ENCODE measurements at places on chromosomes 1 and 21.

GRCh38 chr1:59150577-59151386, 146.1 kb upstream of the FGGY start:
- peaks cover 27% of the 10 kb centered on the region for H3K4me1 ChIP-seq
- no peak overlapping the region for H3K4me3 ChIP-seq
- H3K27ac ChIP-seq = no peak overlapping the region
- H3K36me3 ChIP-seq = peaks cover 2% of the 10 kb centered on the region
- DNase-seq = peak; percentile 25
- H3K27me3 ChIP-seq = no peaks in the 10 kb centered on the region

GRCh38 chr1:199123615-199124014, 484.8 kb downstream of the PTPRC start:
- H3K27me3 ChIP-seq = no peaks in the 10 kb centered on the region
- H3K4me3 ChIP-seq = no peak overlapping the region
- peaks cover 20% of the 10 kb centered on the region for H3K4me1 ChIP-seq
- DNase-seq = no peak

GRCh38 chr1:233523047-233523446, 90.9 kb upstream of the KCNK1 start:
- no peak overlapping the region for H3K27ac ChIP-seq
- H3K4me1 ChIP-seq = no peaks in the 10 kb centered on the region
- H3K36me3 ChIP-seq = no peaks in the 10 kb centered on the region

DNA sequence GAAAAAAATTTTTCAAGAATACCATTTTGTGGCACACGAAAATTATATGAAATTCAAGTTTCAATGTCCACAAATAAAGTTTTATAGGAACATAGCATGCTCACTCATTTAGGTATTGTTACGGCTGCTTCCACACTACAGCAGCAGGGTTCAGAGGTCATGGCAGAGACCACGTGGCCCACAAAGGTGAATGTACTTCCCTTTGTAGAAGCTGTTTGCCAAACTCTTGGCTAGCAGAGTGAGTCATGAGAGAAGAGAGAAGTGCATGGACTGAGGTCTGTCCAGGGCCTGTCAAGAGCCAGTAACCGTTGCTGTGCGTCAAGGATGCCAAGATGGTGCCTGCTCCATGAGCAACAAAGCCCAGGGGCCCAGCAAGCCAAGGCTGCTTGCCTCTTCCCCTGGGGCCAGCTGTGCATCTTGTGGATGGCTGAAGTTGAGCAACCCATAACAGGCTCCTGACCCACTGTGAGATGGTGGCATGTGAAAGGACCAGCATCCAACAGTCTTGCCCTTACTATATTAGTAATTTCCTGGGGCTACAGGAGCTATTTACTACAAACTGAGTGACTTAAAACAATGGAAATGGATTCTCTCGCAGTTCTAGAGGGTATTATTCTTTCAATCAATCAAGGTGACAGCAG, 64.8 kb upstream of the ATP5PO start:
- no peaks in the 10 kb centered on the region for H3K27me3 ChIP-seq
- peaks cover 97% of the 10 kb centered on the region for H3K4me1 ChIP-seq
- H3K27ac ChIP-seq = no peak overlapping the region
- peak; percentile 45 for DNase-seq
- H3K4me3 ChIP-seq = no peak overlapping the region

DNA sequence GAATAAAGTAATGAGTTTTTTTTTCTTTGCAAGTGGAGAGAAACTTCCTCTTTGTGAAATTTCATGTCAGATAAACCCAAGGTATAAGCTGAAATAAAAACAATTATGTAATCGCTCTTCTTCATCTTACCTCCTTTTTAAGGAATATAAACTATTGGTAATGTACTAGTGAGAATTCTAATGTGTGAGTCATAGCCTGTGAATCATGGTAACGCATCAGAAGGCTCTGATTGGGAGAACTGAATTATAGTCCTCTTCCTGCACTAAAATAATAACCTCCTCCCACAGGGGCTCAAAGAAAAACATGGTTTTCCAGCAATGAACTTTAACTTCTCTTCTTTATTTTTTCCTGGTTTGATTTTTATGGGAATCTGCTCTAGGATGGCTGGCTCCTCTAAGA, 57.1 kb upstream of the COX20 start:
- H3K4me1 ChIP-seq = peaks cover 12% of the 10 kb centered on the region
- no peaks in the 10 kb centered on the region for H3K36me3 ChIP-seq
- no peaks in the 10 kb centered on the region for H3K27me3 ChIP-seq
- no peak for DNase-seq
- no peak overlapping the region for H3K4me3 ChIP-seq

GRCh38 chr1:184161071-184161698, 109.7 kb downstream of the TSEN15 start:
- no peak overlapping the region for H3K4me3 ChIP-seq
- no peaks in the 10 kb centered on the region for H3K36me3 ChIP-seq
- no peak overlapping the region for H3K27ac ChIP-seq

DNA sequence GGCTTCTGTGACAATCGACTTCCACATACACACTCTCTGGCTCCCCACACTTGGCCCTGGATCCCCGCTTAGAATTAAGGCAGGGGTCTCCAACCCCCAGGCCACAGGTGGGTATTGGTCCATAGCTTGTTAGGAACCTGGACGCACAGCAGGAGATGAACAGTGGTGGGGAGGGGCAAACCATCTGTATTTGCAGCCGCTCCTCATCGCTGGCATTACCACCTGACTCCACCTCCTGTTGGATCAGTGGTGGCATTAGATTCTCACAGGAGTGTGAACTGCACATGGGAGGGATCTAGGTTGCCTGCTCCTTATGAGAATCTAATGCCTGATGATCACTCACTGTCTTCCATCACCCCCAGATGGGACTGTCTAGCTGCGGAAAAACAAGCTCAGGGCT, 16.0 kb downstream of the TRIM62 start:
- DNase-seq = no peak
- no peak overlapping the region for H3K27ac ChIP-seq
- H3K4me3 ChIP-seq = no peak overlapping the region
- H3K27me3 ChIP-seq = no peaks in the 10 kb centered on the region

DNA sequence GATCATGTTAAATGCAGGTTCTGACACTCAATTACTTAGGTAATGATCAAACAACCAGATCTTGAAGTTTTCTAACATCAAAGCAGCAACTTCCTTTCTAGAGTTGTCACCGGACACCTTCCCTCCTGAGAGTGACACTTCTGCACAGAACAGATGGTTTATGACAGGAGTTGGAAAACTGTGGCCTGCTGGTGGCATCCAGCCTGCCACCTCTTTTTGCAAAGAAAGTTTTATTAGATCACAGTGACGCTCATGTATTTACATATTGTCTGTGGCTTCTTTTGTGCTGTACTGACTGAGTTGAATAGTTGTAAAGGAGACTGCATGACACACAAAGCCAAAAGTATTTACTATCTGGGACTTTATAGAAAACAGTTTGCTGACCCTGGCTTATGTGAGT, 28.3 kb downstream of the DDR2 start:
- H3K4me1 ChIP-seq = no peaks in the 10 kb centered on the region
- no peaks in the 10 kb centered on the region for H3K36me3 ChIP-seq
- H3K27ac ChIP-seq = no peak overlapping the region
- H3K27me3 ChIP-seq = peaks cover 17% of the 10 kb centered on the region
- no peak overlapping the region for H3K4me3 ChIP-seq

DNA sequence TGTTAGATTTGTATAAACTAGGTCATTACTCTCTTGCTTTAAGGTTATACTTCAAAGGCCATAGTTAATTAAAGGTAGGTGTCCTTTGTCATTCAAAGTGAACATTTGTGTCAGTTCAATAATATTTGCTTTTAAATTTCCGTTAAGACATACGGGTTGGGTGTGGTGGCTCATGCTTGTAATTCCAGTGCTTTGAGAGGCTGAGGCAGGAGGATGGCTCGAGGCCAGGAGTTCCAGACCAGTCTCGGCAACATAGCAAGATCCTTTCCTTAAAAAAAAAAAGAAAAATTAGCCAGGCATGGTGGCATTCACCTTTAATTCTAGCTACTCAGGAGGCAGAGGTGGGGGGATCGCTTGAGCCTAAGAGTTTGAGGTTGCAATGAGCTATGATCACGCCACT, 80.4 kb downstream of the KIF26B start:
- H3K27me3 ChIP-seq = no peaks in the 10 kb centered on the region
- H3K4me3 ChIP-seq = no peak overlapping the region
- no peak for DNase-seq
- H3K27ac ChIP-seq = no peak overlapping the region
- H3K36me3 ChIP-seq = no peaks in the 10 kb centered on the region

- no peak overlapping the region for H3K27ac ChIP-seq
- H3K36me3 ChIP-seq = no peaks in the 10 kb centered on the region
- no peak overlapping the region for H3K4me3 ChIP-seq
- no peak for DNase-seq
- no peaks in the 10 kb centered on the region for H3K4me1 ChIP-seq
Measured at GRCh38 chr1:66000033-66000637, 207.4 kb downstream of the PDE4B start.

DNA sequence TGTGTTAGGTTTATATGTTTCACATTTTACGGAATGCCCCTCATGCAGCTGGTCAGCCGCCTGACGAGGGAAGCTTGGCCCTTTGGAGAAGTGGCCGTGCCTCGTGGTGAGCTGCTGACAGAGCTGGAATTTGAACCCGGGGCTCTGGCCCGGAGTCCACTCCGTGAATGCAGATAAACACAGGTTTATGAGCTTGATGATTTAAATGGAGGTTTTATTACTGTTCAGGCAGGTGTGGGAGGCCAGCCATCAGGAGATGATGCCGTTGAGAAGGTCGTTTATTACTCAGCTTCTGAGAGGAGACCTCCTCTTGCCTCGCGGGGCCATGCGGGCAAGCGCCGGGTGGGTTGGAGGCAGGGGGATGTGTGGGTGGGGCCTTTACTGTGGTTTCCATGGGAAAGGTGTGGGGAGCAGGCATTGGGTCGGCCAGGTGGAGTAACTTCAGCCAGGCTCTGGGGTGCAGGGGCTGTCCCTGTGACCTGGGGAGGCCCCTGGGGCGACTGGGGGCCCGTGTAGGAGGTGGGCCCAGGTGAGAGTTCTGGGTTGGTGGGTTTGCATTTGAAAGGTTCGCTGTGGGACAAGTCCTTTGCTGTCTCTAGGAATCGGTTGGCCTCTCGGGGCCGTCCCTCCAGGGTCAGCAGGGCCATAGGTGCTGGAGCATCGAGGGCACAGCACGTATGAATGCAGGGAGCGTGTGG, 22.0 kb downstream of the PRKCZ start:
- H3K4me1 ChIP-seq = peaks cover 10% of the 10 kb centered on the region
- no peaks in the 10 kb centered on the region for H3K27me3 ChIP-seq
- H3K4me3 ChIP-seq = no peak overlapping the region
- no peak for DNase-seq

- H3K4me3 ChIP-seq = no peak overlapping the region
- no peaks in the 10 kb centered on the region for H3K4me1 ChIP-seq
- no peak overlapping the region for H3K27ac ChIP-seq
- no peak for DNase-seq
- H3K36me3 ChIP-seq = peaks cover 1% of the 10 kb centered on the region
- H3K27me3 ChIP-seq = no peaks in the 10 kb centered on the region
Measured at GRCh38 chr1:8335246-8335645, 17.3 kb downstream of the SLC45A1 start.

DNA sequence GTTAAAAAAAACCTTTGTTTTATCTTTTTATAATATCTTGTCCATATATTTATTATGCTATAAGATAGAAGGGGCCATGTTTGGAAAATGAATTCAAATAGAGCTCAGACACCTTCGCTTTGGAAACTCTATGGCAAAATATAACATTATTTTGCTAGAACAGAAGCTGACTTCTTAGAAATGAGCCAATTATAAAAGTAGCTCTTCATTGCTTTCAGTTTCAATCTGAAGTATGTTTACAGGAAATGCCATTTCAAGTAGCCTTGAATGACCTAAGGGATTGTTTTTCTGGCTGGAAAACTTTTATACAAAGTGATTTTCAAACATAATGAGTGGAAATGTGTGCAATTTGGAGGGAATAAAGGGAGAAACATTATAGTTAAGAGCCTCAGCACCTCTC, 37.8 kb upstream of the GBP5 start:
- no peaks in the 10 kb centered on the region for H3K27me3 ChIP-seq
- DNase-seq = no peak
- H3K4me3 ChIP-seq = peak overlapping the region; percentile 56
- H3K27ac ChIP-seq = peak overlapping the region; percentile 97
- peaks cover 16% of the 10 kb centered on the region for H3K36me3 ChIP-seq

DNA sequence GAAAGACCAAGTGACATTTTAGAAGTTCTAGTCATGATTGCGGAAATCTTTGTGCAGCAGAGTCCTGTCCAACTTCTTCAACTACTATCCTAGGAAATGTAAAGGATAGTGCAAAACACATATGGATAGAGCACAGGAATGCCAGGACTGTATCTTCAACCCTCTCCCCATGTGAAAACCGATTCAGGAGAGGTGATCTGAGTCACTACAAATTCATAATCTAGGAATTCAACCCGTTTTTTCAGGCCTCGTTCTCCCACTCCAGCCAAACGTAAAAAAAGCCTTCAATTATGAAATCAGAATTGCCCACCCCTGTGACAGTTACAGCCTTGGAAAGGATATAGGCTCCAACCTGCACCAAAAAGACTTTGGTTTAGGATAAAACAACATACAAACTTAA, 52.9 kb upstream of the RGS1 start:
- no peak for DNase-seq
- H3K4me3 ChIP-seq = no peak overlapping the region
- peaks cover 26% of the 10 kb centered on the region for H3K4me1 ChIP-seq
- H3K36me3 ChIP-seq = no peaks in the 10 kb centered on the region
- no peak overlapping the region for H3K27ac ChIP-seq

GRCh38 chr21:45420061-45421041, 15.4 kb downstream of the COL18A1 start:
- H3K4me1 ChIP-seq = no peaks in the 10 kb centered on the region
- no peaks in the 10 kb centered on the region for H3K27me3 ChIP-seq
- no peak for DNase-seq
- no peaks in the 10 kb centered on the region for H3K36me3 ChIP-seq
- H3K27ac ChIP-seq = no peak overlapping the region

- H3K27ac ChIP-seq = no peak overlapping the region
- no peaks in the 10 kb centered on the region for H3K4me1 ChIP-seq
- no peak for DNase-seq
- H3K4me3 ChIP-seq = no peak overlapping the region
- H3K36me3 ChIP-seq = no peaks in the 10 kb centered on the region
- H3K27me3 ChIP-seq = no peaks in the 10 kb centered on the region
Measured at GRCh38 chr1:167052389-167052788, 37.8 kb downstream of the GPA33 start.

- no peaks in the 10 kb centered on the region for H3K4me1 ChIP-seq
- no peak for DNase-seq
- H3K27ac ChIP-seq = no peak overlapping the region
- H3K27me3 ChIP-seq = no peaks in the 10 kb centered on the region
- H3K36me3 ChIP-seq = no peaks in the 10 kb centered on the region
Measured at GRCh38 chr1:10378081-10378841, 20.6 kb upstream of the PGD start.

GRCh38 chr1:116990612-116991151, 10.9 kb upstream of the CD101 start:
- peaks cover 57% of the 10 kb centered on the region for H3K4me1 ChIP-seq
- no peaks in the 10 kb centered on the region for H3K27me3 ChIP-seq
- H3K27ac ChIP-seq = no peak overlapping the region
- DNase-seq = no peak
- no peak overlapping the region for H3K4me3 ChIP-seq
- H3K36me3 ChIP-seq = peaks cover 3% of the 10 kb centered on the region

All from activated T-cell treated with anti-CD3 and anti-CD28 coated beads, Interleukin-2, amount 50 U/mL, for 72 hours (primary cell).